ENCODE measurements at places on chromosomes 7 and 10.

DNA sequence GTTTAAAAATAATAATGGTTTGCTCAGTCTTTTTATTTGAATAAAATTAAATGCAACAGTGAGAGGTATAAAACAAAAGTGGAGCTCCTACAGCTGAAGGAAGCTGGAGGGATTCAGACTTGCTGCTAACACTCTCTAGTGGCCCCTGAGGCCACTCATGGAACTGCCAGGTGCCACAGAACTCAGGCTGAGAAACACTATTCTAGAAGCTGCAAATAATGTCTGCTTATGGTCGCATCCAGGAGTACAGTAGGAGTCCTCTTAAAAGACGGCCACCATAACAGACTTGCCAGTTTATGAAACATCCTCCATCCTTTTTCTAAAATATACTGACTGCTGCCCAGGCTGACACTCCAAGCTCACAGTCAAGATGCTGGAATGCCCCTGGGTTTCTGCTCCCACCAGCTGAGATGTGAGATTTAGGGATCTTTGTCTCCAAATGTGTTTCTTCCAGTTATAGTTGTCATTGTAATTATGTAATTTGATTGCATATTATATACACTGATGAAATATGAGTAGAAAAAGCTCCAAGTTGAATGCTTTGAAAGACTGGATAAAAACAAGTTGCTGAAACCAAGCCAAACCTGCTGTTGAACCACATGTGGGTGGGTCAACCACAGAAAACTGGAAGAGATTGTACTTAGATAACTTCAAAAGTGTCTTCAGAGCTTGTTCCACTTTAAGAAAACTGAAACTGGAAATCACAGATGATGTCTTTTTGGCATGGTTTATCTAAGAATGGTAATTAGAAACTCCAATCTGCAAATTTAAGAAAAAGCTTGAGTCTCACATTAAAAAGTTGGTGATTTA, 213.7 kb upstream of the AOAH start:
- no peak for DNase-seq

DNA sequence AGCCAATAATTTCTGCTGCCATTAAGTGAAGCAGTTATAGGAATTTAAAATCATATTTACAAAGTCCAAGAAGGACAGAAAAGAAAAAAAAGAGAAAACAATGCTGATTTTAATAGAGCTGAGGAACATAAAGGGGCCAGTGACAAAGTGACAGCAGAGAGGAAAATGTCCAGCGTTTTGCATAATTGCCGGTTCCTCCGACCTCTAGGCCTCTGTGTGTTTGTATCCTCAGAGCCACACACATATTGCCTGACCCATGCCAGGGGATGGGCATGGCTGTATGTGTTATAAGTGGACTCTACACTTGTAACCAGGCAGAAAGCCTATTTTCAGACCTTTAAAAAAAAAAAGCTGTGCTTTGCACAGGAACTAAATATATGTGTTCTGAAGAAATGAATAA, 366.8 kb upstream of the C7orf33 start:
- no peak for DNase-seq

- DNase-seq: no peak
Measured at GRCh38 chr10:12981570-12981969, 19.9 kb downstream of the CCDC3 start.

DNA sequence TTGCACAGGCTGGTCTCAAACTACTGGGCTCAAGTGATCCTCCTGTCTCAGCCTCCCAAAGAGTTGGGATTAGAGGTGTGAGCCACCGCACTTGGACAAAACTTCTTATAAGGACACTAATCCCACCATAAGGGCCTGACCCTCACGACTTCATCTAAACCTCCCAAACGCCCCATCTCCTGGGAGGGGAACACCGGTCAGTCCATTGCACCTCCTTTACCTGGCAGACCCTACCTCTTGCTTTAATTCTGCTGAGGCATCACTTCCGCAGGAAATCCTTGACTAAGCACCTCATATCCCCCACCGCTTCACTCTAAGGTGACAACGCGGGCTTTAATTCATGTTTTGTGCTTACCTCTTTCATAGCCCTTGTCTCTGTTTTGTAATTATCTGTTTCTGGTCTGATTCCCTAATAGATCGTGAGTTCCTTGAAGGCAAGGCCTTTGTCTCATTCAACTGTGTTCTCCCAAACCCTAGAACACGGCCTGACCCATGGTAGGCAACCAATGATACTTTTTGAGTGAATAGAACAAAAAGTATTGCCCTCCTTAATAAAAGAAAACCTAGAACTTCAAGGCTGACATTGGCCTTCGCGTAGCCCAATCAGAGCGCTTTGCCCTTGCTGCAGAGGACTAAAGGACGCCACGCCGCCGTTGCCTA, 481 bp upstream of the ZNF862 start:
- DNase-seq: no peak

GRCh38 chr10:32207544-32207943, 139.4 kb downstream of the EPC1 start:
- peak; percentile 45 for DNase-seq

DNA sequence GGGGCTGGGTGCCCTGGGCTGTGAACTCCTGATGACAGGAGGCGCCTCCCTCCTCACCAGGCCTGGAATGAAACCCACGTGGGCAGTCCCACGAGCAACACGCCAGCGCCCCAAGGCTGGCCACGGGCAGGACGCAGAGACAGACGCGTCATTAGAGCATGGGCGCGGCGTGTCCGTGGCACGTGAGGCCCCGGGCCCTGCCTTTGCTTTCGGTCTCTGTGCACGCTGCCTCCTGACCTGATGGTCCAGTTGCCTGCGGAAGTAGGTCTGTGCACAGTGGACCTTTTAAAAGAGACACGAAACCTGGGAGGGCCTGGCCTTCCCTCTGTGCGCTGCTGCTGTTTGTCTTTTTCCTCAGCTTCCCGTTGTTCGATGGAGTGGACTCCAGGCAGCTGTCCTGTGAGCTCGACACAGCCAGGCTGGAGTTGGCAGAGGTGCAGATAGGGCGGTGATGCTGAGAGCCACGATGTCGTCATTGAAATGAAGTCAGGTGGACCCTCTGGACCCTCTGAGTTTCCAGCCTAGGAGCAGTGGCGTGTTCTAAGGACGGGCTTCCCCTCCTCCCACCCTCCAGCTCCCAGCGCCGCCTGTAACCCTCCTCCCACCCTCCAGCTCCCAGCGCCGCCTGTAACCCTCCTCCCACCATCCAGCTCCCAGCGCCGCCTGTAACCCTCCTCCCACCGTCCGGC, 40.1 kb upstream of the CFAP46 start:
- DNase-seq: no peak

GRCh38 chr7:37916017-37916672, 472 bp downstream of the SFRP4 start:
- no peak for DNase-seq

- no peak for DNase-seq
Measured at GRCh38 chr7:26182283-26182682, 18.3 kb downstream of the HNRNPA2B1 start.

DNA sequence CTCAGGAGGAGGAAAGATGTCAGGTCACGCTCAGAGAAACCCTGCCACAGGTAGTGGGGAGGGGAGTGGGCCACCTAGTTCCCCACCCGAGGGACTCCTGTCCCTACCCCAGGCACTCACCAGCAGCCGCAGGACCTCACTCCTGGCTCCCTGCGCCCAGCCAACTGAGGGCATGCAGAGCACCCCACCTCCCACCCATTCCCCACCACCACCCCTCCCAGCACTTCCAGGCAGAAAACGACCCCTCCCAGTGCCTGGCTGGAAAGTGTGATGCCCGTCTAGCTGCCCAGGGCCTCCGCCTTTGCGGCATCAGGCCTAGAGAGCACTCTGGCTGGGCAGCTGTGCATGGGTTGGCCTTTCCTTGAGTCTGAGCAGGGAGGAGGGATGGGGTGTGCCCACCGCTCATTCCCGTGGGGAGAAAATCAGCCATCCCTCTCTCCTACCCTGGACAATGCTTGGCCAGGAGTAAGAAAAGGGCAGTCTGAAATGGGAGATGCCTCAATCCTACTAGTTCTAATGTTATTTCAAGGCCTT, 1.3 kb downstream of the C10orf105 start:
- DNase-seq: no peak

GRCh38 chr7:12768948-12769347, 81.5 kb downstream of the ARL4A start:
- DNase-seq: no peak

DNA sequence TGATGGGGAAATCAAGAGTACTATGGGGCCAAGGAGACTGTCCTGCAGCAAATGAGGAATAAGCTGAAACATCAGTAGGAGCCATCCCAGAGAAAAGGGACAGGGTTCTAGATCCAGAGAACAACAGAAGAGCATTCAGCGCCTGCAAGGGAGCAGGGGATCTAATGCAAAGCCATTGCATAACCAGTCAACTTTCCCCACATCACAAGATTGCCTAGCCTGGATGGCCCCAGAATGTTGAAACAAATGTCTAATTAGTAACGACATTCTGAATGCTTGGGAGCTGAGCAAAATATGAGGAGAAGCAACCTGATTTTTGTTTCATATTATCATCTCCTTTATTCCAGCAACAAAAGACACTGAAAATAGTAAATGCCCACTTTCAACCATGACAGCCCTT, 2.7 kb upstream of the MPP7 start:
- no peak for DNase-seq

DNA sequence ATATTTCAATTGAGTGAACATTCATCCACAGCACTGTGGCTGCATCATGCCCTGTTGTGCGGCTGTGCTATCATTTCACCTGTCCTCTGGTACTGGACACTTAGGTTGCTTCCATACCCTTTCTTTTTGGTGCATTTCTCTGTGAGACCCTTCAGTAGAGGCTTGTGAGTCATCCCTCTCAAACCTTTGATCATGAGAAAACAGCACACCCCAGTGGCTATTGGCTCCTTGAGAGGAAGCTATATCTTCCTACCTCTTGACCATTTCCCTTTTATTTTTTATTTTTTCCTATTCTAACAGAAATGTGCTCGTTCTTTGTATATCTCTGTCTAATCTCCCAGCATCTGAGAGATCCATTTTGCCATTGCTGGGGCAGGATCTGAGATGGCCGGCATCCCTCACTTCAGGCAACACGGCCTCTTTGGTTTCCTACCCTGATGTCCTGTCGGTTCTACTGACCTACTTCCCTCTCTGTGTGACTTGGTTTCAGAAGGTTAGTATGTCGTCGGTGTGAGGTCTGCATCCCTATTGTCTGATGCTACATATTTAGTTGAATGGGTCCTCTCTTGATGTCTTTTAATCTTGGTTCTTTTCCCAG, 23.8 kb upstream of the PIK3AP1 start:
- no peak for DNase-seq

GRCh38 chr7:128167791-128168666, 73.0 kb upstream of the LEP start:
- DNase-seq: no peak

- DNase-seq: no peak
Measured at GRCh38 chr7:135774284-135774683, 25.7 kb upstream of the FAM180A start.

- DNase-seq: no peak
Measured at GRCh38 chr10:131251146-131251541, 60.4 kb downstream of the TCERG1L start.
